ENCODE measurements at places on chromosomes 12 and 14. TPM values are rescaled to one million over a fixed set of nuclear protein-coding genes. Genes with fewer than 3 reads are reported as not detected.

DNA sequence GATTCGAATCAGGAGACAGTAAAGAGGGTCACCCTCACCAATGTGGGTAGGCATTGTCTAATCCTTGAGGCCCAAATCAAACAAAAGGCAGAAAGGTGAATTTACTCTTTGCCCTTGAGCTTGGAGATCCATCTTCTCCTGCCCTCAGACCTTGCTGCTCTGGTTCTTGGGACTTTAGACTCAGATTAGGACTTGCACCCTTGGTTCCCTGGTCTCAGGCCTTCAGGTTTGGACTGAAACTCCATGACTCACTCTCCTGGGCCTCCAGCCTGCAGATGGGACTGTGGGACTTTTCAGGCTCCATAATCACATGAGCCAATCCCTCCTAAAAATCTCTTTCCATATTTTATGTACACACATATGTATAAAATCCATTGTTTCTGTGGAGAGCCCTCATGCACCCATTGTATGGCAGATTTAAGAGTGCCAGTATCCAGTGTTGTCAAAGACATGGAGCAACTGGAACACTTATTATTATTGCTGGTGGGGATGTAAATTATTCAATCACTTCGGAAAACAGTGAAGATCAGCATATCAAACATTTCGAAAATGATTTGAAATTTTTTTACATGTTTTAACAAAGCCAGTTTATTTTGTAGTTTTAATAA lies 48.7 kb downstream of the EID3 start:
- DNase-seq = no peak

GRCh38 chr12:109058773-109059172 lies 6.4 kb downstream of the USP30 start:
- DNase-seq = no peak

GRCh38 chr12:92701441-92701840 lies 1.3 kb upstream of the PLEKHG7 start:
- no peak for DNase-seq

The FCF1 gene
- 66.6 TPM for total RNA-seq

DNA sequence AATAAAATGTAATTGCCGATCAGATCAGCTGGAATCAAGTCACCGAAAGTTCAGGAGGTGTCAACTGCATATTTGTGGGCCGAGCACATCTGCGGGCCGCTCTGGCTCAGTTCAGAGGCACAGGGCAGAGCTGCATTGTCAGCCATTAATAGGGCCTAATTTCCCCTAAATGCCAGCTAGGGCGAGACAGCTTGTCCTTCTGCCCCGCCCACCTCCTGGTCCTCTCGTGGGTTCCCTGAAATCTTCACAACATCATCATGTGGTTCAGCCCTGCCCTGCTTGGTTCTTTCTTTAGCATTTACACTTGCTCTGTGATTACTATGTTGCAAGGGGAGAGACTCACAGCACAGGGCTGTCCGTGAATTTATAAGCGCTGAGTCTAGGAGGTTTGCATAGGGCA lies 148.9 kb downstream of the CHST11 start:
- no peak for DNase-seq

The NXPH4 gene
- total RNA-seq = not detected

GRCh38 chr12:42660117-42660516 lies 70.6 kb upstream of the PRICKLE1 start:
- no peak for DNase-seq

DNA sequence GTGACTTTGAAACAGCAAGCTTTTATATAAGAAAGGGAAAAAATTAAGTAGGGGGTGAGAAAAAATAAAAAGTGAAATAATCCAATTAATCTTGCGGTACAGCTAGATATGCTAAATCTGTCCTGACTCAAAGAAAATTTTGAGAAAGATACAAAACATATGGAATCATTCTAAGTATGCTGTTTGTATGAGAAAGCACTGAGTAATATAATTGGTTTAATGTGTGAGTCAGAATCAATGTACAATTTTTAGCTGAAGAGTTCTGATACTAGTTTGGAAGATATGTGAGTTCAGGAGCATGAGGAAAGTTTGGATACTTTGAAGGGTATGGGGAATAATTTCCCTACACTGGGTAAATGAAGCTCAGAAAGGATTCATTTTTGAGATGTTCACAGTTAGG lies 190.9 kb upstream of the RASSF8 start:
- DNase-seq = no peak

- no peak for DNase-seq
Measured at GRCh38 chr14:35669782-35670181, 135.8 kb downstream of the INSM2 start.

- DNase-seq = no peak
Measured at GRCh38 chr12:114921781-114922180, 237.8 kb upstream of the TBX3 start.

GRCh38 chr14:98348505-98348904 lies 923.5 kb downstream of the BCL11B start:
- no peak for DNase-seq

The FAM181A gene
- total RNA-seq = not detected

The ZNF384 gene
- 93.2 TPM for total RNA-seq

DNA sequence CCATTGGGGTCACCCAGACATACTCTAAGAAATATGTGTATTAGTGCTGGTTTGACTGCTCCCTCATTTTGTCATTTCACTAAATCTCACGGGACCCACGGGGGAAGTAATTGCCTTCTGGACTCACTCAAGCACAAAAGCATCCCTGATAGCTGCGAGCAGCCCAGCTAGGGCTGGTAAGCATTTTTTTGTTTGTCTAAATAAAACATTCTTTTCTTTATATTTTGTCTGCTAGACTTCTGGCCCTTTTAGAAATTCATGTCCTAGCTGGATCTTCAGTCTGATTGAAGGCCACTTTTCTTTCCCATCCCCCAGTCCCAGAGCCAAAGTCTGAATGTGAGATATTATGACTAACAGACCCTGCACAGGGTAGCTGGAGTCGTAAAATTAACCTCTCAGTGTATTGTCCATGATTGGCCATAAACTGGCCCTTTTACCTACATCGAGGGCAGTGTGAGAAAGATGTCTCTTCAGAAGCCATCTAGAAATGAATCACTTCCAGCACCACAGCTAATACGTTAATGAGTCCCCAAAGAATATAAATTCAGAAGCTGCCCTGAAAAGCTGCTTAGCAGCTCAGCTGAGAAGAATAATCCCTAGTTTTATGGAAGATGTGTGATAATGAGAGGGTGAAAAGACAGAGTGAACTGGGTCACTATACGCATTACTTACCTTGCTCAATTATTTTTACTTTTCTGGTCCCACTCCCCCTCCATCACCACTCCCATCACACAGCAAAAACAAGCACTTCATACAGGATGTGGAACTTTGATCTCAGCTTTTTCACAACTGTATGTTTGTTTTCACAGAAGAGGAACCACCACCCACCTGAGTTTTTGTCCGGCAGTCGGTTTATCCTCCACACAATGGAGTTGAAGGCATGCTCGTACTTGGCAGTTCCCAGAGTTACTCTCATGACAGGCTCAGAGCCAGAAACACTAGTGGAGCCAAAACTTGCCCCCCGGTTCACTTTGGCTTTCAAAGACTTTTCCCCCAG lies 55.6 kb upstream of the GTF2A1 start:
- DNase-seq = no peak

DNA sequence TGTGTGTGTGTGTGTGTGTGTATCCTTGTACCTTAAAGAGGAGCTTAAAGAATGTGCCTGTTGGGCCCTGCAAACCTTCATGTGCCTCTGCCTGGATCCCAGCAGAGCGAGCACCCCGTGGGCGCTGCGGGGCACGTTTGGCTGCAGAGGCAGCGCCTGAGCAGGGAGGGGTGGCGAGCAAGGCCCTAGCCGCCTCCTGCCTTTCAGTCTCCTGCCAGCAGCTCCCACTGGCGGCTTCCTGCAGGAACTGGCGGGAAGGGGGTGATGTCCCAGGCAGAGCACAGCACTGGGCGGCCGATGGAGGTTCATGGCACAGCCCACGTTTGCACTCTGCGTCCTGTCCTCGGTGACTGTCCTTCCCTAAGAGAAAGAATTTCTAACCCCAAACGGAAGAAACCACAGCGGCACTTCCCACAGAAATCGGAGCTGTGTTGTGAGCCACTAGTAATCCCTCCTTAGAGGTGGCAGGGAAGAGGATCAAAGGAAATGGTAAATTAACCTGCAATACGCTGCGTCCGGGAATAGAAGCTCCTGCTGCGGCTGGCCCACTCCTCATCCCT lies 19.8 kb downstream of the ZBTB42 start:
- DNase-seq = no peak

- no peak for DNase-seq
Measured at GRCh38 chr12:93199831-93200236, 177.9 kb upstream of the NUDT4 start.

- DNase-seq = no peak
Measured at GRCh38 chr12:109910969-109911348, 10.9 kb downstream of the TCHP start.

DNA sequence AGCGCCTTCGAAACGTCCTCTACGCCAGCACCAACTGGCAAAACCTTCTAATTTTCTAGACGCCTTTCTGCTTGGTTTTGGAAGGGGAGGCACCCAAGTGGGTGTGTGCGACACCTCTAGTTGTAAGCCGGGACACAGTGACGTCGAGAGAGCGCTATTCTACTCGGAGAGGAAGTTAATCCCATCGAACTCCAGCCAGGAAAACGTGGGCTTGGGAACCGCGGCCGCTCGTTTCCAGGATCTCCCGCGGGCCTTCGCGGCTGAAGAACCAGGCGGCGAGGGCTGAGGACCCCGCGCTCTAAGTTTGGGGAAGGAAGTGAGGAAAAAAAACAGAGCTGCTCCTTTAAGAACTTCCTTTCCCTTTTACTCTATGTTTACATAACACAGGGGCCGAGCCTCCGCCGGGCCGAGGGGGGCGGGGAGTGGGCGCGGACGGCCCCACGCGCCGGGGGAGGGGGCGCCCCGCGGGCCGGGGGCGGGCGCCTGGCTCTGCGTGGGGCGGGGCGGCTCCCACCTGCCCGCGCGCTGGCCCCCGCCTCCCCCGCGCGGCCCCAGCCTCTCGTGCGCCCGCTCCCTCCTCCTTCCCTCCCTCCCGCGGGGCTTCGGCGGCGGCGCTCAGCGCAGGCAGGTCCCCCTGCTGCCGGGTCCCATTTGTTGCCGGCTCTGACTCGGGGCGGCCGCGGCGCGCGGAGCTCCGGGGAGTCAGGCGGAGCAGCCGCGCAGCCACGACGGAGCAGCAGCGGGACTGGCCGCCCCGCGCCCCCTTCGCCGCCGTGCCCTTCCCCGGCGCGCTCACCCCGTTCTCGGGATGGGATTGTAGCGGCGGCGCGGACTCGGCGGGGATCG lies at the start of gene PELI2:
Gene PELI2 (plus strand): TSS at position 647 of the 846 bp plus-strand sequence. CDS start 250 bp downstream, outside the sequence.
- DNase-seq = peak; percentile 89
